ENCODE measurements at places on chromosomes 16 and 17.

DNA sequence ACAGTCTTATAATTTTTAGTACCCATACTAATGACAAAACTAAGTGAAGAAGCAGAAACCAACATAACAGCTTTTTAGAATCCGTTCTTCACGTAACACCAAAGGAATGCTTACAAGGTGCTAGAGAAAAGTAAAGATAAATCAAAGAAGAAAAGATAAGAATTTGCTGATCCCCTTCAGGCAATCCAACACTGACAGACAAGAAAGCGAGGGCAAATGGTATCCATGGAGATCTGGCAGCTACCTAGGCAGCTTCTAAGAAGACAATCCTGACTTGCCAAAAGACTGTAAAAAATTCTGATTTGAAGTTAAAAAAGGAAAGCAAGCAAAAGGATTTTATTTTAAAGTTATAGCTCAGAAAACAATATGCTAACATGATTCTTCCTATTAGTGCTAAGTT lies 14.6 kb downstream of the BBS2 start:
- DNase-seq = no peak

- DNase-seq = no peak
Measured at GRCh38 chr16:47939680-47940079, 216.1 kb downstream of the ABCC12 start.

DNA sequence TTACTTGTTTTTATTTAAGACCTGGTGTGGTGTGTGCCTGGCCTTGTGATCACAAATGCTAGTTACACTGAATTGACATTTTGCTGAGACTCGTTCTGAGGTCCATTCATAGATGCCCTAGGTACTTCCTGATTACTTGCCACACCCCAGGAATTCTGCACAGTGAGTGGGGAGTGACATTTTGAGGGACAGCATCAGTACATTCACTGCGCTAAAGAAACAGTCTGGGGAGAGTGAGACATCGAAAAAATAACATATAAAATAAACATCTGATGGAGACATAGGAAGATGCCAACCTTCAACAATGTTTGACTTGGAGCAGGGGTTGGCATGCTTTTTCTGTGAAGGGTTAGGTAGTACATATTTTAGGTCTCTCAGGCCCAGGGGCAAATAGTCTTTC lies 30.4 kb downstream of the ABCC1 start:
- DNase-seq = no peak

DNA sequence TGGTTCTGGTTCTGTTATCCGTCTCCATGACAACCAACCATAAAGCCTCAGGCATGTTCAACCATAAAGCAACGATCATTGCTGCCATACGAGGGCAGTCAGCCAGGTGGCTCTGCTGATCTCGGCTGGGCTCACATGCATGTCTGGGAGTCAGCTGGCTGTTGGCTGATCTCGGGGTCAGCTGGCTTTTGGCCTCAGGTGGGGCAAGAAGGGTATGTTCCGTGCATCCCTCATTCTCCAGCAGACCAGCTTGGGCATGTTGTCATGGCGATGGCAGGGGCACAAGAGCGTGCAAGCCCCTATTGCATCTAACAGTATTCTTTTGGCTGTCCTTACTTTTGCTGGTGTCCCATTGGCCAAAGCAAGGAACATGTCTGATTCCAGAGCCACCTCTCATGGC lies 86.2 kb downstream of the ABCC6 start:
- DNase-seq = no peak

- no peak for DNase-seq
Measured at GRCh38 chr16:67888331-67888730, 3.6 kb downstream of the NRN1L start.

DNA sequence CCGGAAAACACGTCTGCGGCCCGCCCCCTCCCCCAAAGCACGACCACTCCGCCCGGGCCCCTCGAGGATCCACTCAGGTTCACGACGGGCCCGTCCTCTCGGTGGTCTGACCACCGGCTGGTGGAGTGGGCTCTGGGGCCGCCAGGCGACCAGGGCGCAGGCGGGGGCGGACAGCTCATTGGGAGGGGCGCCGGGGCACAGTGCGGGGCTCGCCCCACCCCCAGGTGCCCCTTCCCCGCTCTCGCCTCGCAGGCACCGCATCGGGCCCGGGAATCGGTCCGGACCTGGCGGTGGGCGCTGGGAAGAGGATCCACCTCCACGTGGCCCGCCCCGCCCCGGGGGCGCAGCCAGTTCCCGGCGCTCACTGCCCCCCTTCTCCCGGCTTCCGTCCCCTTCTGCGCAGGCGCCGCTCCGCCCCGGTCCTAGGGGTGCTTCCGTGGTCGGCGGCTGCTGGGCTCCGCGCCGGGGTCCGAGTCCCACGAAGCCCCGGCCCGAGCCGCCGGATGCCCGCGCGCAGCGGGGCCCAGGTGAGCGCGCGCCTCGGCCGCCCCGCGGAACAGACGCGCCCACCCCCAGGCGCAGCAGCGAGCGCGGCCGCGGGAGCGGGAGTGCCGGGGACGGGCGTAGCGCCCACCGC lies at the start of gene MPG:
Gene MPG (plus strand): TSS at position 419 of the 637 bp plus-strand sequence. CDS start 85 bp downstream, at position 504.
- DNase-seq = peak; percentile 79

DNA sequence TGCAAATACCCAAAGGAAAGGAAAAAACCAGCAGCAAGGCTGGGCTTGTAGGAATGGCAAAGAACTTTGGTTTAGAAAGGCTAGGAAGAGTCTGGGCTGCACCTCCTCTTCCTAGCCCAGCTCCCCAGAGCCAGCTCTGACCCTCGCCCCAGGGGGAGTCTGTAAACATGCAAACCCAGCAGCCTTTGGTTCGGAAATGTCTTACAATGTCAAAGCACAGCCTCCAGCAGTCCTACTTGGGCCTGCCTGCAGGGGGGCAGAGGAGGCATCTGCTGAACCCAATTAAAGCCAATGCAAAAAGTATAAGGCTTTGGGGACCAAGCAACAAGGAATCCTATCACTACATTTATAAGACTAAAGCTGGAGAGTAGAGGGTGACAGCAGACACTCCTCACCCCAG lies 5.0 kb upstream of the FTSJ3 start:
- DNase-seq = no peak

- DNase-seq = no peak
Measured at GRCh38 chr17:77527409-77527808, 386.6 kb downstream of the SEC14L1 start.

DNA sequence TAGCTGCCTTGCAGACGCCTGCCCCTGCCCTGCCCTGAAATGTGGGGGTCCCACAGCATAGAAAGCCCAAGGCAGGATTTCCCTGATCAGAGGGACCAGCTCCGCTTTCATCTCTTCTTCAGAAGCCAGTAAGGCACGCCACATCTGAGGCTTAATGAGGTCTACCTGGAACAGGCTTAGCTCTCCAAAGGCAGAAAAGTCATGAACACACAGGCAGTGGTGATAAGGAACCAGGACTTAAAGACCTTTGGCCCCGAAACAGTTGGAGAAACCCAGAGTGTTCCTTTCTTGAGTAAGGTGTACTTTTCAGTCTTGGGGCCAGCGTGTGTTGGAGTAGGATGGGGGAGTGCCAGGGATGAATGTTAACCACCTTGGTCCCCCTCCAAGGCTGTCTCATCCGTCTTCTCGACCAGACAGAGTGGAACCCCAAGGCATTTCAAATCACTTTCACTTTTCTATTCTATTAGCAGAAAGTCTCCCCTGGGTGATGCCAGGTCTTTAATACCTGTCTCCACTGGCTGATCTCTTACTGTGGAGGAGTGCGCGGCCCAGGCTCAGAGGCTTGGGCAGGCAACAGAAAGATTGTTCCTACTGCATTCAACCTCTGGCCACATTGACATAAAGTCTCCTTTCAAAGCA lies 43.9 kb downstream of the TMEM186 start:
- DNase-seq = no peak

DNA sequence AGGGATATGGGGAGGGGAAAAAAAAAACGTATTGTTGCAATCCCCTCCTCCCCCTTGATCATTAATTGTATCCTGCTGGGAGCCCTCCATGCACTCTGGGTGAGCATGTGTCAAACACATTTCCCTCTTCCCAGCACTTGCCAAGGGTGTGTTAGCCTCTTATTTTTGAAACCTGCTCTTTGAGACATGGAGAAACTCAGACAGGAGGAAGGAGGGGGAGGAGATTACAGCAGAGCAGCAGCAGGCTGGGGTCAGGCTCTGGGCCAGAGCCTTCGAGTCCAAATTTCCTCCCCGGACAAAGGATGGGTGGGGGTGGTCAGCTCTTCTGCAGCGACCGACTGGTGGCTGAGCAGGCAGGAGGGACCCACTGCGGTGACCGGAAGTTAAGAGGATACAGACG lies 64.7 kb downstream of the SOX9 start:
- no peak for DNase-seq

- DNase-seq = no peak
Measured at GRCh38 chr16:85363881-85364280, 249.2 kb upstream of the GSE1 start.

DNA sequence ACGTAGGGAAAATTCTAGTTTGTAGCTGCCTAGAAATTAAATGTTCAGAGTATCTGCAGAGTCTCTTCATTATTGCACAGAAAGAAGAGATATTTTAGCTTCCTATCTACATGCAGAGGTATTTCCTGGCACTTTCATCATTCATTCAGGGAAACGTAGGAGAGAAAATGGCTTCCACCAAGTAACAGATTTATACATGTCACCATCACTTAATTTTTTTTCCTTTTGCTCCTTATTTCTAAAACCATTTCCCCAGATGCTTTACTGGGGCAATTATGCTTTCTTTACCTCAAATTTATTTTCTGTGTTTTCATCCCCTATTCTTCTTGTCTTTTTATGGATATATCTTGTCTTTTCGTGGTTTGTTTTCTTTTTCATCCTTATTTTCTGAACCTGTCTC lies 18.5 kb downstream of the ATP6V0A1 start:
- DNase-seq = no peak

GRCh38 chr16:89393738-89394406 lies 96.5 kb downstream of the ANKRD11 start:
- DNase-seq = no peak

DNA sequence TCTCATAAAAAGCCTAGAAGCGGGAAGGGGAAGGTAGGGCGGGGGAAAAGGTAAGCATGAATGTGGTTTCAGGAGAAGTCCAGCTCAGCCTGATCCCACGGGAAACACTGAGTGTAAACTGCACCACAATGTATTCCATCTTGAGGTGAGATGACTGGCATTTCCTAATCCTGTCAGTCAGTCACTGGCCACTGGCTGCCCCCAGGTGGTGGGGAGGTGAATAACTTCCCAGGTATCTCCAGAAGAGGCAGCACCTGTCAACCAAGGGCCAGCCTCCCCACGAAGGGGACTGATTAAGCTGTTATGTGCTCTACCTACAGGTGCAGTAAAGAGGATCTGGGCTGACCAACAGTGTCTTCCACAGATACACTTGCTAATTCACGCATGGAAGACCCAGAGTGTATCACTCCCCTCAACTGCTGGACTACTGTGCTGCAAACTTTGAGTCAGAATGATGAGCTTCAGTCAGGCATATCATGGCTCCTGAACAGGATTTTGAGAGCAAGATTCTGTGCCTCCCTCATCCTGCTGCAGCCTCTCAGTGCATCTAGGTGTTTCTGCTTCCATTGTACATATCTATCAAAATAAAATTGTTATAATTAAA lies 108.5 kb upstream of the CCL2 start:
- DNase-seq = no peak

- no peak for DNase-seq
Measured at GRCh38 chr16:66636199-66636598, 31.7 kb downstream of the CMTM3 start.

Data from right atrium auricular region (tissue), 2 donors.